Activated CD8-positive, alpha-beta memory T cell treated with anti-CD3 and anti-CD28 coated beads for 4 hours (primary cell): ENCODE measurements at places on chromosomes 13 and 19.

DNA sequence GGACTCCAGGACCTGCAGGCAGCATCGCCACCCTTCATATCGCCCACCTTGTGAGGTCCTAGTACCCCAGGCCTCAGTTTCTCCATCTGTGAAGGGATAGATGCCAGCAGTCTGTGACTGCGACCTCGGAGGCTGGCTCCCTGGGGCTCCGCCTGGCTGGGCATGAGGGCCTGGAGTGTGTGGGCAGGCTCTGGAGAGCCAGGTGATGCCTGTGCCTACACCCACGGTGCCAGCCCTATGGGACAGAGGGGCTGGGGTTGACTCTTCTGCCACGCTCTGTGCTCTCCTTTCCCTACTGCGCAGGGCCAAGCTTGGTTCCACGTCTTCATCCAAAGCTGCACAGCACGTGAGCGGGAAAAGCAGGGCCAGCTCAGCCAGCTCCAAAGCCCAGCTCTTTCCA lies 26.0 kb upstream of the NFIC start:
- no peak for DNase-seq

DNA sequence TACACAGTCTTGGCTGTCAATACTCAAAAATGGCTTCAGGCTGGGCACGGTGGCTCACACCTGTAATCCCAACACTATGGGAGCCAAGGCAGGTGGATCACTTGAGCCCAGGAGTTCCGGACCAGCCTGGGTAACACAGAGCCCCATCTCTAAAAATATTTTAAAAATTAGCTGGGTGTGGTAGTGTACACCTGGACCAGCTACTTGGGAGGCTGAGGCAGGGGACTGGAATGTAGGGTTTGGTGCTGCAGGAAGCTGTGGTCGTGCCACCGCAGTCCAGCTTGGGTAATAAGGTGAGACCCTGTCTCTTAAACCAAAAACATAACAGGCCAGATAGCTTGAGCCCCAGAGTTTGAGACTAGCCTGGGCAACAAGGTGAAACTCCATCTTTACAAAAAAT lies 6.7 kb upstream of the CHERP start:
- no peak for DNase-seq

- no peak for DNase-seq
Observed at GRCh38 chr13:112532837-112533745, 54.9 kb downstream of the TUBGCP3 start.

- no peak for DNase-seq
Observed at GRCh38 chr13:43428545-43429296, 358.1 kb downstream of the ENOX1 start.

- DNase-seq: no peak
Observed at GRCh38 chr13:33840402-33840801, 22.5 kb downstream of the RFC3 start.

GRCh38 chr19:33689138-33689746 lies 67.5 kb downstream of the CHST8 start:
- DNase-seq: no peak

DNA sequence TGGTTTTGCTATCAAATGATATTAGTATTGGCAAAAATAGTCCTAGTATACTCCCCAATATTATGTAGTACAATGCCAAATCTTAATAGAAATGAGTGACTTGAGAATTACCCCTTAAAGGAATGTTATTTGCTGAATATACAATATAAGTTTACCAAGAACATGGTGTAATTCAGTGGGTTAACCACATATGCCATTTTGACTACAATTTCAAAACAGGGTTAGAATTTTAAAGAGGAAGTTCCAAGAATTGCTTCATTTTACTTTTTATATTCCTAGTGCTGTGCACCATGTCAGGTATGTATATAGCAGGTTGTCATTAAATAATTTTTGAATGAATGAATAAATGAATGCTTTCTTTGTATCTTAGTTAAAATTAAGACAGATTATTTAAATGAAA lies 66.3 kb downstream of the LMO7 start:
- no peak for DNase-seq

- DNase-seq: no peak
Observed at GRCh38 chr19:42653841-42654240, 59.1 kb upstream of the CEACAM8 start.

DNA sequence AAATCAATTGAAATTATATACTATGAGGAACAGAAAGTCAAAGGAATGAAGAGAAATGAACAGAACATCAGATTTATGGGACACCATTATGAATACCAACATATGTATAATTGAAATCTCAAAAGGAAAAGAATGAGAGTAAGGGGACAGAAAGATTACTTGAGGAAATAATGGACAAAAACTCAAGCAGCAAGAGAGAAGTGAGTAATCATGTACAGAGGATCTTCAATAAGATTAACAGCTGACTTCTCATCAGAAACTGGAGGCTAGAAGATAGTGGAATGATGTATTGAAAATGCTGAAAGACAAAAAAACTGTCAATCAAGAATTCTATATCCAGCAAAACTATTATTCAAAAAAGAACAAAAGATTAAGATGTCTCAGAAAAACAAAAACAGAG lies 10.4 kb downstream of the MTUS2 start:
- no peak for DNase-seq

- no peak for DNase-seq
Observed at GRCh38 chr19:16442386-16443276, 29.1 kb downstream of the EPS15L1 start.

GRCh38 chr13:70188567-70188966 lies 80.3 kb upstream of the KLHL1 start:
- DNase-seq: no peak

- no peak for DNase-seq
Observed at GRCh38 chr19:20078581-20079031, 806 bp downstream of the ZNF90 start.

GRCh38 chr19:5542665-5543064 lies 25.1 kb downstream of the TINCR start:
- DNase-seq: no peak

GRCh38 chr13:98172590-98173422 lies 4.3 kb downstream of the RNF113B start:
- no peak for DNase-seq

DNA sequence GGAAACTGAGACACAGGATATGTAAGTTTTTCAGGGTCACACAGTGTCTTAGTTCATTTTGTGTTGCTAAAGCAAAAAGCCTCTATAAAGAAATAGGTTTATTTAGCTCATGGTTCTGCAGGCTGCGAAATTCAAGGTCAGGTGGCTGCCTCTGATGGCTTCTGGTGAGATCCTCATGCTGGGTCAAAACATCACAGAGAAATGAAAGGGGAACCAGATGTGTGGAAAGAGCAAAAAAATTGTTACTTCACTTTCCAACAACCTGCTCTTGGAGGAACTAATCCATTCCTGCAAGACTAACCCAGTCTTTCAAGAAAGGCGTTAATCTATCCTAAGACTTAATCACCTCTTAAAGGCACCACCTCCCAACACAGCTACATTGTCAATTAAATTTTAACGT lies 64.2 kb upstream of the UBL3 start:
- no peak for DNase-seq

DNA sequence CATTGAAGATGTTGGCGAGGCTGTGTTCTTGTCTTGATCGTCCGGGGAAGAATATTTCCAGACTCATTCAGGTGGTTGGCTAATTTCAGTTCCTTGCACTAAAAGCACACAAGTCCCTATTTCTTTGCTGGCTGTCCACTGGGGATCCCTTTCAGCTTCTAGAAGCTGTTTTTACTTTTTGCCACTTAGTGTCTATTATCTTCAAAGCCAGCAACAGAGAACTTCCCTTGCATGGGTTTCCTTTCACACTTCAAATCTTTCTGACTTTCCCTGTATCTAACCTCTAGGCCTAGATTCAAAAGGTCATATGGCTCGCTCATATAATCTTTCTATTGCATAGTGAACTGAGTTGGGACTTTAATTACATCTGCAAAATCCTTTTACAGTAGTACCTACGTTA lies 215.3 kb upstream of the PCDH9 start:
- DNase-seq: no peak

DNA sequence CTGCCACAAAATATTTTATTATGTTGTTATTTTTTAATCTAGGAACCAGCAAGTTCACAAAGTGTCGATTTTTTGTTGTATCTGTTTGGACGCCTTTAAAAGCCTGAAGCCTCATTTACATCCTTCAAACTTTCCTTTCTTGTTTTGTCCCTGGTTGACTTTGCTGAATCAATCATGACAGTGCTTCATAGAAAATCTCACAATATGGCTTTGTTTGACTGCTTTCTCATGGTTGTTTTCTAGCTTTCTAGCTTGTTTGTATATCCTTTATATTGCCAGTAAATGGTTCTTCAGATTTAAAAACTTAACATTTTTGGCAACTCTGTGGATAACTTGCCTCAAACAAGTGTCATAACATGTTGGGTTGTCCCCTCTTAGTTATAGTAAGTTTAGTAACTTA lies 84.1 kb upstream of the ATXN8OS start:
- DNase-seq: no peak

DNA sequence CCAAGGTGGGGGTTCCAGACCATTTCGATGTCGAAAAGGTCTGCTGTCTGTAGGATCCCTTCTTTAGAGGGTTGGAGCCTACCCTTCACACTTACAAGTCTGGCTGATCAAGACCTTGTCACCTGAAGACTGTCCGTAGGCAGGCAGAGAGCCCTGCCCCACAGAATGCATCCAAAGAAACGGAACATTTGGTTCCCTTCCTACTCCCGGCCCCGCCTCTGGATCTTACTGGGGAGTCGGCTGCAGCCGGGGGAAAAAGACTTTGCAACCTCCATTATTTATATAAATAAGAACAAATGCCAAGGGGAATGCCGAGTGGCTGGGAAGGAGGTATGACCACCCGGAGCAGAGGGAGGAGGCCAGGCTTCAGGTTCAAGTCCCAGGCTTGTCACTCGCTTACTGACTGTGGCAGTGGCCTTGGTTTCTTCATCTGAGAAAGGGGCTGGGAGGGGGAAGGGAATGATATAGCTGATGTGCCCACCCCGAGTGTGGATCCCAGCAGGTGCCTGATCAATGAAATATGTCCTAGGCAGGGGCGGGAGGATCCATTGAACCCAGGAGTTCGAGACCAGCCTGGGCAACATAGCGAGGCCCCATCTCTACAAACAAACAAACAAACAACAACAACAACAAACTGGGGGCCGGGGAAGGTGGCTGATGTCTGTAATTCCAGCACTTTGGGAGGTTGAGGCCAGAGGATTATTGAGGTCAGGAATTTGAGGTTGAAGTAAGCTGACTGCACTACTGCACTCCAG lies 48.7 kb downstream of the RFX2 start:
- no peak for DNase-seq

- DNase-seq: no peak
Observed at GRCh38 chr19:38580080-38580479, 37.7 kb downstream of the MAP4K1 start.

DNA sequence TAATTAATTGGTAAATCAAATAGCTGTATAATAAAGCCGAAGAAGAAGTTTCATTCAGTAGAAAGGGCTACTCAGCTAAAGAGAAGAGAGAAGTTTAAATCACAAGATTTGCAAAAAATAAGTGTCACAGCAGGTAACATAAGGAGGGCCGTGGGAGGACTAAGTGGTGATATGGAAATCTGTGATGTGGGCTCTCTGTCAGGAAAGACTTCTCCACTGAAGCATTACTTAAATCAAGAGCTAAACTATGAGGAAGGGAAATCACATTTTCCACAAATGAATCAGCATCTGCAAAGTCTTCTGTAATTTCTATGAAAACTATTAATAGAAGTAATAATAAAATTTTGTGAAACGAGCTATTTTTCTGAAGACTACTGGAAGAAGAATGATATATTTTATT lies 153.8 kb downstream of the PCDH9 start:
- no peak for DNase-seq

DNA sequence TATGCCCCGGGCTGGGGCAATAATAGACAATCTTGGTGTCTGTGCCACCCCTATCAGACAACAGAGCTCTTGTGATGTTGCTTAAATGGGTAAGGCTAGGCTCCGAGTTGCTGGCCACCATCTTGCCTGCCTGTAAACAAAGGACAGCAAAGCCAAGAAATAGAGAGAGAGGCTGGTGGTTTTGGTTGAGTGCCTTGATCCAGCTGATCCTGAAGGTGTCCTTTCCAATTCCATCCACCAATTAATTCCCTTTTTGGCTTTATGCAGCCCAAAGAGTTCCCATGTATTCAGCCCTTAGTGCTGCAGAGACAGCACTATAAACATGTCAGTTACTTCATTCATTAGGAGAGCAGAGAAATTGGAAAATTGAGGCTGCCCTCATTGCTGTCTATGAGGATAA lies 41.7 kb upstream of the HOMER3 start:
- no peak for DNase-seq

GRCh38 chr13:88104576-88104975 lies 433.4 kb downstream of the SLITRK5 start:
- no peak for DNase-seq

GRCh38 chr13:27120811-27121210 lies 50.8 kb downstream of the USP12 start:
- DNase-seq: no peak

- no peak for DNase-seq
Observed at GRCh38 chr13:25171517-25172302, at the start of gene AMER2. Gene AMER2 (minus strand): TSS chr13:25172288. CDS start chr13:25171619, 669 bp downstream.

DNA sequence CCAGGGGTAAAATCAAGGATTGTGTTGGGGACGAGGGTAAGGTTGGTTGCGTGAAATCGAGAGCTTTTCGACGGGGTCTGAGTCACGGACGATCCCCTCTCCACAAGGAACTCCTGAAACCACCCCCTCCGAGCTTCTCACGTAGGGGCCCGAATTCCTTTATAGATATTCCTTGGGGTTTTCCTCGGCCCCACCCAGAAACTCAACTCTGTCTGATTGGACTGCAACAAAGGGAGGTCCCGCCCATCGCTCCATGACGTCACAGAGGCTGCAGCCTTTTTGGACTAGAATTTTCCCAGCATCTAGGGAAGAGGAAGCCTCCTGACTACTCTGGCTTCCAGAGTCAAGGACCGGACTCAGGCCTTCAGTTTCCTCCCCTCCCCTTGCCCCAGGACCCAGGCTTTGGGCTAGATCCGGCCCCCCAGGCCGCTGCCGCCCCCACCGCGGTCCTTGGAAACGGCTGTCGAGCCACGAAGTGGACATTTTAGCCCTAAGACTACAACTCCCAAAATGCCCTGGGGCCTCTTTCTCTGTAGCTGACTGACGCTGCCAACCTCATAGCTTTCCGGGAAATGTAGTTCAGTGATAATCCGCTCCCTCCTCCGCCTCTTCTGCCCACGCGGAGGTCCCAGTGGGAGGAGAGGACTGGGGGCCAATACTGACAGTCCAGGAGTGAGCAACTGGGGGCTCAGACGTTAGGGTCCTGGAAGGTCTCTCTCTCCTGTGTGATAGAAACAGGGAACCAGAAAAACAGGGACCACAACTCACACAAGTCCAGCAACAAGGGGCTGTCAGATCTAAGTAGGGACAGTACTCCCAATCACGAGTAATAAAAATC lies at the start of gene IZUMO1:
Gene IZUMO1, minus strand, starts transcription at position 172 of the 838 bp plus-strand sequence. CDS start 1,050 bp downstream, outside the sequence.
- DNase-seq: no peak

DNA sequence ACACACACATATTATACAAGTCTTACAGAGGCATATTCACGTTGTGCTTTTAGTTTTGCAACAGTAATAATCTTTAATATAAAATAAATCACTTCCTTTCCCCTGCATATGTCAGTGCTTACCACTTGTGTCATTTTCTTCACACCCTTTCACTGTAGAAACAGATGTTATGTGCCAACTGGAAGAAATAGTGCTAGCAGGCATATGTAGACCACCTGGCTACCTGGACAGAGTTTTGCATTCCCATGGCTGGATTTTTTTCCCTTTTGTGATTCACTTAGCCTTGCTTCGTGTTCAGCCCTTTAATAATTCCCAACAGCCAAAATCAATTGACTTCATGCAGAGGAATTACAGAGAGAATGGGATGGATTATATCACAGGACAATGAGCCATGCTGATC lies 399.1 kb upstream of the SPRY2 start:
- DNase-seq: no peak

GRCh38 chr19:13002166-13002898 lies 7.1 kb downstream of the NFIX start:
- DNase-seq: no peak
